ENCODE measurements at places on chromosomes 2 and 18. TPM values are rescaled to one million over a fixed set of nuclear protein-coding genes. Genes with fewer than 3 reads are reported as not detected.
A peak's percentile ranks its signal among the peaks of the same experiment; 100 is the strongest.

DNA sequence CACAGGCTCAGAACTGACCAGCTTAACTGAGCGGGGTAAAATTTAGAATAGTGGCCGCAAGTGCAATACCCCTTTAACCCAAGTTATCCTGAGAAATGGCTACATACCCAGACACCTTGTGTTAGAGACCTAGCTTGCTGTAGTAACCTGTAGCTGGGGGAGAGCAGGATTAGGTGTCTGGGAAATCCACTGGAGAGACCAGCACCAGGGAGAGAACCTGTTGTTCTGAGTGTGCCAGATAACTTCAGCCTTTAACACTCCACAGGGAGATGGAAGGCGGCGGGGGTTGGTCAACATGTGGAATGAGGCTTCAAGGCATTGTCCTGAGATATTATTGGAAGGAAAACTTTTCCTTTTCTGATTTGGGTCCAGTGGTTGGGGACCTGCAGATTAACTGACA lies 356.0 kb downstream of the PTPRM start:
- DNase-seq: no peak

GRCh38 chr2:188475945-188476344 lies 184.3 kb downstream of the GULP1 start:
- peak; percentile 44 for DNase-seq

DNA sequence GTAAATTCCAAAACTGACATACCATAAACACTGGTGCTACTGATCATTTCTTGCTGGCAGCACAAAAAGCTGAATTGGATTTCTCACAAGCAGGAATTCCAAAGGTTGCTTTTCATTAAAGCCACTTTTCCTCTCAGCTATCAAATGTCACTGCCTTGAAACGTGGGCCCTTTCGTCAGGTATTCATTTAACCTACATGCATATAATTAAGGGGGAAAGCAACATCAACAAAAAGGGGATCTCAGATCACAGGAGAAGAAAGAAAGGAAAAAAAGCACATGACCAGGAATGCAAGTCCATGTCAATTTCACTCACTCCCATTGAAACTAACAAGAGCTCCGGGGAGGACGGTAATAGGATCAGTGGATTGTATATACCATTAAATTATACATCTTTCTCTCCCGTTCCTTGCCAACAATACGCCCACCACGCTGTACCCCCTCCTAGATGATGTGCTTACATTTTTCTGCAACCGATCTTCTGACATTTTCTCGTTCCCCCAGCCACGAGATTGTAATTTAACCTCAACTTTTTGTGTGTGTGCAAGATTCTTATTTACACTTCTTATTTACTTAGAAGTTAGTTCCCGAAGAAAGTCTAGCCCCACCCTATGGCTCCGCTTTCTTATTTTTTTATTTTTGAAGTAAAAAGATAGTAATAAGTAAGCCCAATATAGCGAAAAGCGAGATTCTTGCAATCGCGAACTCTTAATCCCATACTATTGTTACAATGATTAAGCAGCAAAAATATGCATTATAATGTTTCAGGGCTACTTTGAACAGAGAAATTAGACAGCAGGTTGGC lies 725 bp downstream of the FIGN start:
- DNase-seq: peak; percentile 53

DNA sequence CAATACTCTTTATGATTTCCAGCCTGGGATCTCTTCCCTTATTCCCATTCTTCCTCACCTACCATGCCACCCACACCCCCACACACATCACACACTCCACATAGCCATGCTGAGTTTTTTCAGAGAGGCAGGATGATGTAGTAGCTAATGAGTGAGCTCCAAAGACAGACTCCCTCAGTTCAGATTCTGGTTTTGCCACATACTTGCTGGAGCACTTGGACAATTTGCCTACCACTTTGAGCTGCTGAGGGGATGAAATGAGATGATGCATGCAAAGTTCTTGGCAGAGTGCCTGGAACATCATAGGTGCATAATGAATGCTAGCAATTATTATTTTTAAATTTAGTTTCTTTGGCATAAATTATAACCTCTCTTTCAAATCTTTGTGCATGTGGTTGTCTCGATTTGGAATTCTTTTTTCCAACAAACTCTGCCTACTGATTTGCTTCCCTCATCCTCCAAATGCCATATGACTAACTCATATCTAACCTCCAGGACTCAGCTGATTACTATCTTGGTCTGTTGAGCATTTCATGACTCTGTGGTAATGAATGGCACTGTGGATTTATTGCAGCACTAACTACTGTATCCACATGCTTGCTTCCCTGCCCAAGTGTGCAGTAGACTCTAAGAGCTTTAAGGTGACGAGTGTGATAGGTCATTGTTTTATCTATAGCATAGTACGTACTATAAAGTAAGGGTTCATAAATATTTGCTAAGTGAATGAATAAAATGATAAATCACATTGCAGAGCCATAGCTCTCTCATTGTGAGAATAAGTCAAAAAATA lies 99.1 kb downstream of the TACR1 start:
- peak; percentile 57 for DNase-seq

GRCh38 chr2:2234398-2235195 lies 96.5 kb downstream of the MYT1L start:
- DNase-seq: no peak

IKZF2 gene
- total RNA-seq: 27.4 TPM

SNORC gene
- 0.53 TPM for total RNA-seq

DNA sequence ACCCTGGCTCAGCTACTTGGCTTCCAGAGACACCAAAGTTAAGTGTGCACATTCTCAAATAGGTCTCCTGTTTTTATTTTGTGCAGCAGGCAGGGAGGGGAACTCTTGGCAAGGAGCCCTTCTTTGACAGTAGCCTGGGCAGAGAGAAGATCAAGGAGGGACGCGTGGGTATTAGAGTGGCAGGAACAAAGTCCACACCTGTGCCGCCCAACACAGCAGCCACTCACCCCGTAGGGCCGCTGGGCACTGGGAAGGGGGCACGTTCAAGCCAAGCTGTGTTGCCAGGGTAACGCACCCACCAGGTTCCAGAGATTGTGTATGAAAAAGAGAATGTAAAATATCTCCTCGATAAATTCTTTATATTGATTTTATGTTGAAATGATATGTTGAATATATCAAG lies 229.3 kb upstream of the AGAP1 start:
- no peak for DNase-seq

WDR75 gene
- total RNA-seq: 42.5 TPM

DNA sequence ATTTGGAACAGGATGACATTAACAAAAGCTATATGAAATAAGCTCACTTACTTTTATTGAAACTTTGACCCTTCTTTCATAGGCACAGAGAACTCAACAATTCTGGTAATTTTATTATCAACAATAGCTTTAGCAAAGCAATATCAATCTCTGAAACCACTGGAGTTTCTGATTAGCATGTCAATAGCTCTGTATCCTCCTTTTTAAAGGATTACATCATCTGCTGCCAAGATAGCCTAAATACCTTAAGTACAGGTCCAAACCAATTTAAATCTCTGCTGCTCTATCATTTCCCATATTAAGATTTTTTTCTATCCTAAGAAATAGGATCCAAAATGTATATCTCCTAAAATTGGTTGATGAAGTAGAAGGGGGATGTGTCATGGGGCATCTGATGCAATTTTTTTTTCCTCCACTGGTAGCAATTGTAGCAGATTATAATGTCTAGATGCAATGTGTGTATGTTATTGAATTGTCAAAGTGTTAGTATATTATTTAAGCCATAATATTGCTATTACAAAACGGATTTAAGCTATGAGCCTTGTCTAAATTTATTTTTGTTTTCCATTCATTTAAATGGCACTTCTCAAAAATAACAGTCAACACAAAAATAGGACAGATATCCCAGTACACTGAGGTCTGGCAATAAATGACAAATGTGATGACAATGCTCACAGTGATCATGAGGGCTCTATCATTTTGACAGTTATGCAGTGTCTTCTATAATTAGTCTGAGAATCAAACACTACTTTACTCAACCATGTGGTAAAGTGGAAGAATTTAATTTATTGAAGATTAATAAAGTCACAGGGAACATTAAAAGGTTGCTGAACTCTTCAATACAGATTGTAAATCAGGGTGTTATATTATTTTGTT lies 328.4 kb downstream of the CDH7 start:
- no peak for DNase-seq

GRCh38 chr18:56391931-56392590 lies 246.3 kb downstream of the TXNL1 start:
- DNase-seq: no peak

UPP2 gene
- total RNA-seq: not detected

UGT1A3 gene
- not detected for total RNA-seq

DNA sequence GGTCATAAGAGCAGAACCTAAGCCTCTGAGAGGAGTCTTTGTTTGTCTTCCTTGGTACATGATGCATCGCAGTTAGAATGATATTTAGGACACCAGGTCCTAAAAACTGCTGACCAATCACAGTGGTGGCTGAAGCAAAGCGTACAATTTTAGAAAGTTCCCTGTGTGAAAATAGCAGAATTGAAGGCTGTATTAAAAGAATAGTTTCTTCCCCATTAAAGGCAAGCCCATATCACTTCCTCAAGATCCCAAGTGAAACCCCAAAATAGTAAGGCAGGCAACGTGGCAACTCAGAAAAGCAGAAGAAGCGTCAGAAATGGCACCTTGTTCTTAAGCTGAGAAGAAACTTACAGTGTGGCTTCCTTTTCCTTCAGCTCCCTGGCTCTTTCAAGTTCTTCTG lies 154.8 kb upstream of the PGAP1 start:
- DNase-seq: no peak

DNA sequence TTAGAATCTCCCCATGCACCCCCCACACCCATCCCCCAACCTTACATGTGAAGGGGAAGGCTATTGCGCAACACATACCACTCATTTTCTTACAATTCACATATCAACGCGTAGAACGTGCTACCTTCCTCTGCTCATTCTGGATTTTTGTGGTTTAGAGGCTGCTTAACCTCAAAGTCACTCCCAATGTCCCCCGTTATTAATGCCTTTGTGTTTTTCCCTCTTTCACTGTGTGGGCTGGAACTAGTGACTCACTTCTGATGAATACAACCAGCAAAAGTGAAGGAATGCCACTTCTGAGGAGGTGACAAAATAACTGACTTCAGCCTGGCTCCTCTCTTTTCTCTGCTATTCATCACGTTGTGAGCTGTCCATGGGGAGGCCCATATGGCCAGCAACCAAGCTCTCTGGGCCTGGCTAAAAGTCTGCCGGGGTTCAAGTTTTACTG lies 342.5 kb upstream of the NXPH2 start:
- DNase-seq: peak; percentile 86

- DNase-seq: no peak
Observed at GRCh38 chr2:145413261-145414030, 893.5 kb upstream of the ZEB2 start.

DNA sequence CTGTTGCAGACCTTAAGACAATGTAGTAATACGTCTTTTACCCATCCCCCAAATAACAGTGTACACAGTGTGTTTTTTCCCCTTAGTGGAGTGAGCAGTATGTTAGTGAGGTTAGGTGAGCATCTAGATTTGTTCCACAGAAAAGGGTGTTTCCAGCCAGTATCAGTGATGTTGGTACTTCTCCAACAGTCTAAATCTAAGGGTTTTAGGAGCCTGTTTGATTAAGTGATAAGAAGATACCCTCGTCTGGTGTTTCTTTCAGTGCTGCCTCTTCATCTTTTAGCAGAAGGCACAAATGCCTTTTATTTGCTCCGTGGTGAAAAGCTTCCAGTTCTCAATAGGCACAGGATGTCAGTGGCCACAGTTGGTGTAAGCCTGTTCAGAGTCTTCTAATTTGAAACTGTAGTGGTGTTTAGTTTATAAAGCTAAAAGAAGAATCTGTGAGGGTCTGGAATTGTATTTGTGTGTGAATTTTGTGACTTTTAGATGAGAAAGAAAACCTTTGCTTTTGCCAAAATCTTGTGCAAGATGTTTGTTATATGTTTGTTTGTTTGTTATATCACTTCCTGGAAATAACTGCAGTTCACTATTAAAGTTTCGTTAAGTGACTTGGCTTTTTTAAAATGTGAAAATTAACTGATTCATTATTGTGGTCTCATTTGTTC lies 71.2 kb downstream of the MAP4K4 start:
- no peak for DNase-seq

CCDC178 gene
- 0.90 TPM for total RNA-seq

DNA sequence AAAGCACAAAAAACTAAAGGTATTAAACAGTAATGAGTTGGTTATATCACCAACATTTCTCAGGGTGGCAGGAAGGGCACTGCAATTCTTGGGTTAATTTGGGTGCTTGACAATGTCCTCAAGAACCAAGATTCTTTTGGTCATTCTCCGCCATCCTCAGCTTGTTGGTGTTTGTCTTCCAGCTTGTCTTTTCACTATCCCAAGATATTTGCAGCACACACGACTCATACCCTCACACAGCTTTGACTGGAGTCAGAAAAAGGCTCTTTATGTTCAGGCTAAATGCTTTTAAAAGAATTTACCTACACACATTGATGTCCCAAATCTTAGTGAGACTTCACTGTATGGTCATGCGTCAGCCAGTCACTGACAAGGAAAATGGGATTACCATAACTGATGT lies 12.5 kb downstream of the GREB1L start:
- no peak for DNase-seq

DNA sequence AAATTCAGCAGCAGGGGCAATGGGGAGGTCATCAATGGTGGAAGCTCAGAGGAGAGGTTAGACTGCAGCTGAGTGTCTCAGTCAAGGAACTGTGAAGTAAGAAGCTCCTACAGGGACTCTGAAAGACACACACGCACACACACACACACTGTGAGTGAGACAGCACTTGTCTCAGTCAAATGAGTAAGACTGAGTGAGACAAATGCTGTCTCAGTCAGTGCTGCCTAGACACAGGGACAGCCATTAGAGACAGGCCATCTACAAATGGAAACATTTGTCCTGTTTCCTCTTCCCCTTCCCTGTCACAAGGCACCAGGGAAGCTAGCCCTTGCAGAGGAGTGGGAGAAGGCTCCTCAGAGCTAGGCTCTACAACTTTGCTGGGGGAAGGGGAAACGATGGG lies 577.4 kb upstream of the GCFC2 start:
- DNase-seq: peak; percentile 1

- peak; percentile 23 for DNase-seq
Observed at GRCh38 chr2:180062178-180062577, 55.1 kb upstream of the CWC22 start.

- DNase-seq: no peak
Observed at GRCh38 chr2:84808279-84808678, 72.6 kb downstream of the TRABD2A start.

SLC16A14 gene
- 2.4 TPM for total RNA-seq

GRCh38 chr2:131517106-131517831 lies 10.4 kb upstream of the CCDC74A start:
- DNase-seq: no peak

RGPD3 gene
- total RNA-seq: 0.26 TPM

IL1B gene
- total RNA-seq: 41.0 TPM

All from bronchial epithelial cell (primary cell).